Mesothelial cell of epicardium (in vitro differentiated cells): ENCODE measurements at places on chromosomes 1 and 21.
A peak's percentile ranks its signal among the peaks of the same experiment; 100 is the strongest.

GRCh38 chr1:57860325-57860724 is 436.5 kb upstream of the DAB1 start:
- no peak overlapping the region for H3K4me3 ChIP-seq
- H3K27ac ChIP-seq: no peak overlapping the region
- no peaks in the 10 kb centered on the region for H3K36me3 ChIP-seq
- peaks cover 3% of the 10 kb centered on the region for H3K27me3 ChIP-seq
- H3K4me1 ChIP-seq: peaks cover 4% of the 10 kb centered on the region

DNA sequence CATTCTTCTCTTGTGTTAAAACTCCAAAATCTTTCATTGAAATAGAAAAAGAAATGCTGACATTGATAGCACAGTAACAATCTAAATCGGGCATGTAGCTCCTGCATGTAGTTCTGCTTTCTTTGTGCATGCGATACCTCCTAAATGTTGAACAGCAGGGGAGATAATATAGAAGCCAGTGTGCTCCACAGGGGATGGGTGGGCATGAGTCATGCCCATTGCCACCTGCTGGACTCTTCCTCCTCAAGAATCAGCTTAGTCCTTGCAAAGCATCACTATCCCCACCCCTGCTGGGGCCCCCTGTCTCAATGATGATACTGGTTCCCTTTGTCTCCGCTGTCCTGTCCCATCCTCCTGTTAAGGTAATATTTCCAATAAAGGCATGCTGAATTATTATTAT is 203.0 kb downstream of the RWDD3 start:
- H3K36me3 ChIP-seq: no peaks in the 10 kb centered on the region
- H3K27ac ChIP-seq: no peak overlapping the region
- no peaks in the 10 kb centered on the region for H3K4me1 ChIP-seq
- H3K4me3 ChIP-seq: no peak overlapping the region
- no peak for DNase-seq

DNA sequence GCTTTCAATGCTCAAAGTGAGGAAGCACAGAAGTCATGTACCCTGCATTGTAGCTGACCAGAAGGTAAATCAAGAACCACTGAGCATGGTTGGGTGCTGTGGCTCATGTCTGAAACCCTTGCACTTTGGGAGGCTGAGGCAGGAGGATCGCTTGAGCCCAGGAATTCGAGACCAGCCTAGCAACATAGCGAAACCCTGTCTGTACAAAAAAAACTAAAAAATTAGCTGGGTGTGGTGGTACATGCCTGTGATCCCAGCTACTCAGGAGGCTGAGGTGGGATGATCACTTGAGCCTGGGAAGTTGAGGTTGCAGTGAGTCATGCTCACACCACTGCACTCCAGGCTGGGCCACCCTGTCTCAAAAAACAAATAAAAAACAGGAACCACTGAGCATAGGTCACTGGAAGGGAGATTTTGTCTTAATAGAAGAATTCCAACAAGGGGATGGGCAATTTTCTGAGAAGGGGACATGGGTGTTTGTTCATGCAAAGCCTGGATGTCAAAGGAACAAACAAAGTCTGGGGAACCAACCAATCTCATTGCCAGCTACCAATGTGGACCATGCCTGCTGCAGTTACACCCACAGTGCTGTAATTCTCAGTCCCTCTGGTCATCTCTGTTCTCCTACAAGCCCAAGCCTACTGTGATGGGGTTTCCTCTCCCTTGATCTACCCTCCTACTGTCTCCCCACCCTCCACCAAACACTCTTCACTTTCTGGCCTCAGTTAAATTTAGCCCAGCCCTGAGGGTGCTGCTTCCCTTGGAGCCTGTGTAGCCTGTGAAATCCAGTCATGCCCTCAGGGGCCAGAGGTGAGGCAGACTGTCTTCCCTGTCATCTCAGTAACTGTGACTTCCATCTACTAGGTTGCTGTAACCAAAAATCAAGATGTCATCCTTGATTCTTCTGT is 47.9 kb downstream of the ELF3 start:
- no peaks in the 10 kb centered on the region for H3K27me3 ChIP-seq
- no peaks in the 10 kb centered on the region for H3K36me3 ChIP-seq
- H3K27ac ChIP-seq: peak overlapping the region; percentile 61
- H3K4me1 ChIP-seq: peaks cover 14% of the 10 kb centered on the region
- no peak for DNase-seq

GRCh38 chr1:85865213-85865612 is 157.0 kb upstream of the ZNHIT6 start:
- H3K27me3 ChIP-seq: peaks cover 12% of the 10 kb centered on the region
- peaks cover 4% of the 10 kb centered on the region for H3K4me1 ChIP-seq

- peak overlapping the region; percentile 19 for H3K27ac ChIP-seq
- H3K4me1 ChIP-seq: peaks cover 13% of the 10 kb centered on the region
- H3K27me3 ChIP-seq: peaks cover 6% of the 10 kb centered on the region
- no peak overlapping the region for H3K4me3 ChIP-seq
- DNase-seq: no peak
These were observed 233.9 kb downstream of the KIF26B start for GRCh38 chr1:245388687-245389086.

- H3K27me3 ChIP-seq: no peaks in the 10 kb centered on the region
- H3K4me3 ChIP-seq: no peak overlapping the region
- H3K36me3 ChIP-seq: no peaks in the 10 kb centered on the region
- H3K27ac ChIP-seq: no peak overlapping the region
- DNase-seq: no peak
These were observed 38.1 kb upstream of the RD3 start for GRCh38 chr1:211530102-211530501.

DNA sequence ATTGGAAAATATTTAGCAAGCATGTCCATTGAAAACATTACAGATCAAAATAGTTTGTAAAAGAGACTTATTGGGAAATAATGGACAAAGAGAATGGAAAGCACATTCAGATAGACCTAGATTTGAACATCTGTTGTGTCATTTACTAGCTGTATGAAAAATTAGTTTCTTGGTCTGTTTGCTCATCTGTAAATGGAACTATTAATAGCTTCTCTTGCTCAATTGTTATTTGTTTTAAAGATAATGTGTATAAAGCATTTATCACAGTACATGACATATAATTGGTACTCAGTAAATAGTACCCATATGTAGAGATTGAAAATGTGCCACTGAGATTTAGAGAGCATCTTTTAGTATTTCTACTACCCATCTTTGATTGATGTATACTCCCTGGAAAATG is 25.9 kb downstream of the RPAP2 start:
- DNase-seq: no peak
- H3K27me3 ChIP-seq: no peaks in the 10 kb centered on the region
- H3K4me3 ChIP-seq: no peak overlapping the region
- peaks cover 71% of the 10 kb centered on the region for H3K36me3 ChIP-seq

DNA sequence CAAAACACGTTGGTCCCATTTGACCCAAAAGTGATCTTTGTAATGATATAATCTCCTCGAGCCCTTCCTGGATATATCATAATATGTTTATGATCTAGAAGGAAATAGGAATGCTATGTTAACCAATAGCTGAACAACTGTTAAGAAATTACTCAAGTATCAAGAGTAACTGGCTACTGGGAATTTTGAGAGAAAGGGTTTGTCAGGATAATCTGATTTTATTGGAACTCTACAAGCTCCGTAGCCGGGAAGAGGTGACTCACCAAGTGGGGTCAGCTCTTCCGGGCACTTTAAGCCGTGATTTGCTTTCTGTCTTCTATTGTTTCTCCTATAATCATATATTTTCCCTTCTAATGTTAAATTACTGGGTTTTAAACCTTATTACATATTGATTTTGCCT is 250.5 kb upstream of the POGK start:
- no peak overlapping the region for H3K4me3 ChIP-seq
- peaks cover 13% of the 10 kb centered on the region for H3K27me3 ChIP-seq
- H3K27ac ChIP-seq: no peak overlapping the region
- DNase-seq: no peak
- H3K36me3 ChIP-seq: no peaks in the 10 kb centered on the region

GRCh38 chr21:37688952-37689659 is 227.2 kb downstream of the KCNJ6 start:
- DNase-seq: no peak
- H3K4me1 ChIP-seq: peaks cover 15% of the 10 kb centered on the region
- no peak overlapping the region for H3K4me3 ChIP-seq
- no peak overlapping the region for H3K27ac ChIP-seq
- H3K27me3 ChIP-seq: no peaks in the 10 kb centered on the region

GRCh38 chr1:157269656-157270375 is 131.6 kb upstream of the ETV3 start:
- no peaks in the 10 kb centered on the region for H3K4me1 ChIP-seq
- H3K36me3 ChIP-seq: no peaks in the 10 kb centered on the region
- H3K4me3 ChIP-seq: no peak overlapping the region
- no peak for DNase-seq
- no peaks in the 10 kb centered on the region for H3K27me3 ChIP-seq
- H3K27ac ChIP-seq: no peak overlapping the region

- no peaks in the 10 kb centered on the region for H3K27me3 ChIP-seq
- no peak overlapping the region for H3K27ac ChIP-seq
- no peak overlapping the region for H3K4me3 ChIP-seq
These were observed 107.1 kb downstream of the SPSB1 start for GRCh38 chr1:9399510-9400424.

DNA sequence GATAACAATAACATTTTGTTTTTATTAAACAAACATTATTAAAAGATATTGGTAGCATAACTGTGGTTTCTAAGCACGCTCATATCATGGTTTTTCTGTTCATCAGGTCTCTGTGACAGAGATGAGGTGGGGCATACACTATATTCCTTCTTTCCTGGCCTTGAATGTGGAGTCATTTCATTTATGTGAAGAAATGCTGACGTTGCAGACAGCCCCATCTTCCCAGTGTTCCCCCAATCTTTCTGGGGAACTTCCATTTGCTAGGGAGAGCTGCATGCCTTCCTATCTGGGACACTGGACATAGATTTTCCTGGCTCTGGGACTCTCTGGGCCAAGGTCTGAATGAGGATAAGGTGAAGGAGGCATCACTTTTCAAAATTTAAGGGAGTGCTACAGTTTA is 30.4 kb downstream of the PIGM start:
- DNase-seq: no peak
- H3K36me3 ChIP-seq: no peaks in the 10 kb centered on the region
- no peak overlapping the region for H3K27ac ChIP-seq
- peaks cover 20% of the 10 kb centered on the region for H3K27me3 ChIP-seq
- peaks cover 18% of the 10 kb centered on the region for H3K4me1 ChIP-seq

- no peak overlapping the region for H3K4me3 ChIP-seq
- H3K4me1 ChIP-seq: no peaks in the 10 kb centered on the region
- no peak for DNase-seq
- no peaks in the 10 kb centered on the region for H3K36me3 ChIP-seq
- peaks cover 9% of the 10 kb centered on the region for H3K27me3 ChIP-seq
These were observed 805.8 kb downstream of the ADGRL2 start for GRCh38 chr1:82606546-82606945.

DNA sequence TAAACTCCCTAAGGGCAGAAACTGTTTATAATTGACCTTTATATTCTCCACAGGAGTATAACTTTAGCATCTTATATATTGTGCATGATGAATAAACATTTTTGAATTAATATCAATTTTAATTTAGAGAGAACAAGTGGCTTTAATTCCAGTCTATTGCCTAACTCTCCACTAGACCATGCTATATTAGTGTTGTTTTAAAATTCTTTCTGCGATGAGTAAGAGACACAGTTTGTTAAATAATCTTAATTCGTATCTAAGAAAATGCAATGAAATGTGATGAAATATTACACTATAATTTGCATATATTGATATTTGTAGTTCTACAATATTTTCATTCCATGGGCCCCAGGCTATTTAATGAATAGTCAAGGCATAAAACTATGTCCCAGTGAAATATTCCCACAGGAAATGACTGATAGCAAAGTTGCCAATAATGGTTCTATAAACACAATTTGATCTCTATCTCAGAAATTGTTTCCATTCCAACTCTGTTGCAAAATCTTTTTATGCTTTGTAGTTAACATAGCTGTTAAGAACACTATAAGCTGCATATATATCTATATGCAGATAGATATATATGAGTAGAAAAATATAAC is 2.9 kb upstream of the SYDE2 start:
- peak overlapping the region; percentile 99 for H3K27ac ChIP-seq
- DNase-seq: no peak
- peaks cover 44% of the 10 kb centered on the region for H3K4me1 ChIP-seq
- H3K4me3 ChIP-seq: no peak overlapping the region

GRCh38 chr1:147247656-147248238 is 5.3 kb downstream of the CHD1L start:
- H3K4me1 ChIP-seq: peaks cover 31% of the 10 kb centered on the region
- DNase-seq: no peak
- no peaks in the 10 kb centered on the region for H3K36me3 ChIP-seq
- no peak overlapping the region for H3K4me3 ChIP-seq

DNA sequence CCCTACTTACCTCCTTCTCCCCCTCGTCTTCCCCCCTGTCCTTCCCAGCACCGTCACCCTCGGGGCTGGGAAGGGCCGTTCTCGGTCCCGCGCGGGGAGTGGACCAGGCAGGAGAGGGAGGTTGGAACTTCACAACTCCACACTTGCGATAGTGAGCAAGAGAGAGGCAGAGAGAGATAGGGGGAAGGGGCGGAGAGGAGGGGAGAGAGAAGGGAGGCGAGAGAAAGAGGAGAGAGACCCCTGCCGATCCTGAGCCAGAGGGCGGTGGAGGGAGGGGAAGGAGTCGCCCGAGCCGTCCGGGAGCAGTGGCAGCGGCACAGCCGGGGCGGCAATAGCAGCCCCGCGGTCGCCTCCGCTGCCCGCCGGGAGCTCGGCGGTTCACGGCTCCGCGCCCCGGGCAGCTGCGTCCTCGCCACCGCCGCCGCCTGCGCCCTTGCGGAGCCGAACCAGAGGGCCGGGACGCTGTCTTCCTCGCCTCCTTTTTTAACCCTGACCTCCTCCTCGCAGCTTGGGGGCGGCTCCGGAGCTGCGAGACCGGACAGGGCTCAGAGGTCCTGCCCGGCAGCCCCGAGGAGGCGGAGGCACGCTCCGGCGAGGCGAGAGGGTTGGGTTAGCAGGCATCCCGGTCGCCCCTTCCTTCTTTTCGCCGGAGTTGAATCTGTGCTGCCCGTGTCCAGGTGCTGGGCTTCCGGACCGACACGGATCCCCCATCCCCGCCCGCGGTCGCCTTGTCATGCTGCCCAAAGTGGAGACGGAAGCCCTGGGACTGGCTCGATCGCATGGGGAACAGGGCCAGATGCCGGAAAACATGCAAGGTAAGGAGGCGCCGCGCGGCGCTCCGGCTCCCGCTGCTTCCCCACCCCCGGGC is 11.7 kb downstream of the NR5A2 start:
- H3K27ac ChIP-seq: no peak overlapping the region
- DNase-seq: no peak
- H3K4me3 ChIP-seq: peak overlapping the region; percentile 70
- H3K27me3 ChIP-seq: peaks cover 48% of the 10 kb centered on the region
- peaks cover 21% of the 10 kb centered on the region for H3K4me1 ChIP-seq

GRCh38 chr1:225908773-225909172 is 15.3 kb downstream of the PYCR2 start:
- DNase-seq: no peak
- no peak overlapping the region for H3K27ac ChIP-seq
- H3K27me3 ChIP-seq: peaks cover 6% of the 10 kb centered on the region

- no peaks in the 10 kb centered on the region for H3K27me3 ChIP-seq
- DNase-seq: no peak
- H3K4me1 ChIP-seq: peaks cover 53% of the 10 kb centered on the region
- no peaks in the 10 kb centered on the region for H3K36me3 ChIP-seq
- H3K27ac ChIP-seq: peak overlapping the region; percentile 80
These were observed 199.9 kb upstream of the JUN start for GRCh38 chr1:58983633-58984245.

GRCh38 chr1:58850636-58851035 is 66.8 kb upstream of the JUN start:
- no peaks in the 10 kb centered on the region for H3K36me3 ChIP-seq
- DNase-seq: no peak
